ENCODE measurements at places on chromosomes 13 and 19.

GRCh38 chr19:44260343-44260681, 626 bp downstream of the ZNF233 start:
- DNase-seq, result no peak

DNA sequence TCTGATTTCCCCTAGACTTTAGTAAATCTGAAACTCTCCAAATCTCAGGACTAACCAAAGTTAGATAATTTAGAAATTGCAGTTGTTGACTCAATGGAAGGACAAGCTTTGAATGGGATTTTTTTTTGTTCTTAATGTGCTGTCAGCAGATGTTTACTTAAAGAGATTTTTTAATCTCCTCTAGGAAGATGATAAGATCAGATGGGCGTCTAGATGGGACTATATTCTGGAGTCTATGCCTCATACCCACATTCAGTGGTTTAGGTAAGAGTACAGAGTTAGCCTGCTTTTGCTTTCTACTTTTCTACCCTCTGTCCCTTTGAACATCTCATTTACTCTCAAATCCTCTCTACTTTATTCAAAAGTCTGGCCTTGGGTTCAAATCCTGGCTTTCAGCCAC, 39.3 kb downstream of the TM9SF2 start:
- no peak for DNase-seq

DNA sequence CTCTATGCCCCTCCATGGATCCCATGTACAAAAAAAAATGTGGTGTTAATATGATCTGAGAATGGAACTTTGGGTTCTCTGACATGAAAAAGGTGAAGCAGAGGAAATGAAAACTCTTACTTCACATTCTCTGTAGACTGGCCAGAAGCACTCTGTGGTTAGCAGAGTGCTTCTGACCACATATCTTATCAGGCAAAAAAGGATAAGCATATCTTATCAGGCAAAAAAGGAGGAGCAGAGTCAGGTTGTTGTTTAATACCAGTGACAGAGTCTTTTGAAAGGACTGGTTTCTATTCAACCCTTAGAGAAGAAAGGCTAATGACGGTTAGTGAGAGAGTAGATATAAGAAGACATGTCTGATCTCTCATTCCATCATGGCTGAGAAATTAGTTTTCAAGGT, 1404.8 kb downstream of the SLITRK1 start:
- no peak for DNase-seq

- DNase-seq, result peak; percentile 30
Observed at GRCh38 chr19:31970027-31970461, 375.4 kb upstream of the ZNF507 start.

DNA sequence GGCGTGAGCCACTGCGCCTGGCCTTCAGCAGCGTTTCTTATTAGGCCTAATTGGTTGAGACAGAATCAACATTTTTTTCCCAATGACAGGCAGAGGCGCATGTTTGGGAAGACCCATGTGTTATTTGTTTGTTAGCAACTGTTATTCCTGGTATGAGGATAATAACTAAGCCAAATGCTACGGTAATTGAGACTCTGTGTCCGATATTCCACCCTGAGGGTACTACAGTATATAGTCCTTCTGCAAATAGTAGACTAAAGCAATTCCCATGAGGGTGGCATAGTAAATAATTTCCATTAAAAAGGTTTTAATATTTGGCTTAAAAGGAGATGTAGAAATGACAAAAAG, 18.4 kb upstream of the CCL25 start:
- DNase-seq, result no peak

GRCh38 chr13:76607866-76608265, 278.3 kb downstream of the KCTD12 start:
- no peak for DNase-seq

DNA sequence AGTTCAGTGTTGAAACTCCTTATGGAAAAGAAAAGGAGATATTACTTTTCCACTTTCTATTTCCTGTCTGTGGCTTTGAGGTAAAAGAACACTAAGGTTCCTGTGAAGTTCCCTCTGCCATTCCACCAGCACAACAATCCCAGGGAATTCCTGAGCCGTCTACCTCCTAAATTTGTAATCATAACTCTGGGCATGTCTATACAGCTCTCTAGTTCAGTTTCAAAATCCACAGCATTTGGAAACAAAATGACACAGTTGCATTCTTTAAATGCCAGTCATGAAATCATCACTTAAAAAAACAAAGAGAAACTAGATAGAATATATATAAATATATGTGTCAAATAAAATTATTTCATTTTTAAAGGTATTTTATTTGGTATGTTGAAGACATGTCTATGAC, 9.0 kb upstream of the THSD1 start:
- DNase-seq, result no peak

GRCh38 chr13:89695343-89696257, 1651.9 kb upstream of the MIR17HG start:
- no peak for DNase-seq

- no peak for DNase-seq
Observed at GRCh38 chr13:112521073-112521685, 66.8 kb downstream of the TUBGCP3 start.

DNA sequence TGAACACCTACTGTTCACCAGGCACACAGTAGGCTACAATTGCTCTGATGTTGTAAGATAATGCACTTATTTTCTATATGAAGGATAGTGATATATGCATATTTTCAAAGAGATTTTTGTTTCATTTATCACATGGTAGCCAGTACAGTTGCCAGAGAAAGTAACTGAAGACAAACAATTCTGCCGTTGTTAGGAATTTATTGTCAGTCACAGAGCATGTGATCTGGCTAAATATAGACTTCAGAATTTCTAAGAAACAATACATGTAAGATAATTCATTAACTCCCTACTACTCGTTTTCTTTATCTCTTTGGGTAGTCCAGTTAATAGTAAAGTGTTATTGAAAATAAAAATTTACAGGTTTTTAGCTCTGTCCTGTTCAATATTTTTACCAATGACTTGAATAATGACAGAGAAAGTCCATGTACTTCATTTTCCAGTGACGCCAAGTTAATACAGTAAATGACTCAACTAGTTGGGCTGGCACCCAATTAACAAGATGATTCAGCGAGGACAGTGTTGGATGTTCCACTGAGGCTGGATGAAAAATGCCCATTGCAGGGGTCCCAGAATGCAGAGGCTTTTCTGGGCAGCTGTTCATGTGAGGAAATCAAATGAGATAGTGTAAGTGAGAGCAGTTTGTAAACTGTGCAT, 35.6 kb downstream of the GJA3 start:
- no peak for DNase-seq

GRCh38 chr13:97600458-97601075, 166.6 kb downstream of the RAP2A start:
- no peak for DNase-seq

DNA sequence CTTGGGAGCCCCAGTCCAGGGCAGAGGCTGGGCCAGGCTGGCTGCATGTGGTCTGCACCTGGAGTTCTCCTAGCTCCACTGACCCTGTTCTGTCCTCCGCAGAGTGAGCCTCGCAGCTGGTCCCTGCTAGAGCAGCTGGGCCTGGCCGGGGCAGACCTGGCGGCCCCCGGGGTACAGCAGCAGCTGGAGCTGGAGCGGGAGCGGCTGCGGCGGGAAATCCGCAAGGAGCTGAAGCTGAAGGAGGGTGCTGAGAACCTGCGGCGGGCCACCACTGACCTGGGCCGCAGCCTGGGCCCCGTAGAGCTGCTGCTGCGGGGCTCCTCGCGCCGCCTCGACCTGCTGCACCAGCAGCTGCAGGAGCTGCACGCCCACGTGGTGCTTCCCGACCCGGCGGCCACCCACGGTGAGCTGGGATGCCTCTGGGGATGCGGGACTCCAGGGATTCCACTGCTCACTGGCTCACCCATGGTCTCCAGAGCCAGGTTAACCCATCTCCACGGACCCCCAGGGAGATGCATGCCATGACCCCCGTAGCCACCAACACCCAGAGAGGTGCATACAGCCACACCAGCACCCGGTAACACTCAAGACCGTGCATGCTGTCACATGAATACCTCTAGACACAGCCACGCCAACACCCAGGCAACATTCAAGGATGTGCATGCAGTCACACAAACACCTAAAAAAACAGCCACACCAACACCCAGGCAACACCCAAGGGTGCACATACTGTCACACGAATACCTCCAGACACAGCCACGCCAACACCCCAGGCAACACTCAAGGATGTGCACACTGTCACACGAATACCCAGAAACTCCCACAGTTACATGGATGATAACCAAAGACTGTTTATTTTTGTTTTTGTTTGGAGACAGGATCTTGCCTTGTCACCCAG, 8.2 kb downstream of the PKN1 start:
- no peak for DNase-seq

- DNase-seq, result no peak
Observed at GRCh38 chr19:55156202-55157063, 1.1 kb downstream of the TNNI3 start.

- DNase-seq, result no peak
Observed at GRCh38 chr13:24269821-24270220, 39.6 kb upstream of the C1QTNF9 start.

GRCh38 chr19:35261356-35262100, 7.2 kb upstream of the USF2 start:
- no peak for DNase-seq

- DNase-seq, result no peak
Observed at GRCh38 chr19:52716522-52716921, 18.3 kb downstream of the ZNF611 start.

DNA sequence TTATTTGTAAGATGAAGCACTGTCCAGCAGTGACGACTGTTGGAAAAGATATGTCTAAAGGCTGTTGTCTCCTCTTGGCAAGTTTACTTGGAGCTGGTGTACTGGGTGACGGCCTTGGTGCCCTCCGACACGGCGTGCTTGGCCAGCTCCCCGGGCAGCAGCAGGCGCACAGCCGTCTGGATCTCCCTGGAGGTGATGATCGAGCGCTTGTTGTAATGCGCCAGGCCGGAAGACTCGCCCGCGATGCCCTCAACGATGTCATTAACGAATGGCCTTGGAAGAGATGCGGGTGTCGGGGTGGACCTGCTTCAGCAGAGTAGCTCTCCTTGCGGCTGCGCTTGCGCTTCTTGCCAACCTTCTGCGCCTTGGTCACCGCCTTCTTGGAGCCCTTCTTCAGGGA, 24.6 kb upstream of the ZDHHC20 start:
- no peak for DNase-seq

Data from uterus (tissue), 4 donors.